ENCODE measurements at places on chromosomes 16 and 17.
A peak's percentile ranks its signal among the peaks of the same experiment; 100 is the strongest.

- no peak for DNase-seq
Measured at GRCh38 chr17:77280304-77281121, 139.7 kb downstream of the SEC14L1 start.

DNA sequence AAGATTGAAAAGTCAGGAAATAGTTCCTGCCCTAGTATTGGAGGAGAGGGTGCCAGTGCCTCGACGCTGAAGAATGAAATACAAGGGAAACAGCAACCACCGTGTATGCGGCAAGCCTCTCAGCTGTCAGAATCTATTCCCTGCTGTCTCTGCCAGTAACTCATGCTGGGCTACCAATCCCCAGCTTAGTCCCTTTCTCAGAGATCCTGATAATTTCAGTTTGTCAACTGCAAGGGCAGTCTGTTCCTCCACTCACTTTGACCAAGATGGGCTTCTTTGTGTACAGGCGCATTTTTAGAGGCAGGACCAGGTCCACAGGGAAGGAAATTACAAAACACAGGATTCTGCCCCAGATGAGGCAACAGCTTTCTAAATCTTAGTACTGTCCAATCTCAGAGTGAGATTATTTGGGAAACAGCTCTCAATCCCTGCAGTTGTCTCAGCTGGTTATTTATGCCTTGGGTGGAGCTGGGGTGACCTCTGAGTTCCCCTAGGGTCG, 1.3 kb downstream of the NQO1 start:
- DNase-seq: no peak

DNA sequence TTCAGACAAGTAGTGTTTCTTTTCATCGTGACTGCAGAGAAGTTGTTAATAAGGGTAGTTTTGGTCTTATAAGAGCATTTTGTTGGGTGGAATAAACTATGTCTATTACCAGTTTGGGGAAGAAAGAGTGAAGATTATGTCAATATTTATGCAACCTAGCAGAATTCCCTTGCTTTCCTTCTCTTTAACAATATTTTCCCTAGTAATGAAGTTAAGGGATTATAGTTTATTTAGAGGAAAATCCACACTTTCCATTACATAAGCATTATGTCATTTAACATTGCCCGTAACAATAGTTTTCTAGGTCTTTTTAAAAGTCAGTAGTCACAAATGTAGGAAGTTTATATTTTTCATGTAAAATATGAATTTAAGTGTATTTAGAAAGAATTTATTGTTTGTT, 2.5 kb upstream of the MAF start:
- no peak for DNase-seq

- no peak for DNase-seq
Measured at GRCh38 chr17:43979671-43980070, 24.8 kb upstream of the NAGS start.

DNA sequence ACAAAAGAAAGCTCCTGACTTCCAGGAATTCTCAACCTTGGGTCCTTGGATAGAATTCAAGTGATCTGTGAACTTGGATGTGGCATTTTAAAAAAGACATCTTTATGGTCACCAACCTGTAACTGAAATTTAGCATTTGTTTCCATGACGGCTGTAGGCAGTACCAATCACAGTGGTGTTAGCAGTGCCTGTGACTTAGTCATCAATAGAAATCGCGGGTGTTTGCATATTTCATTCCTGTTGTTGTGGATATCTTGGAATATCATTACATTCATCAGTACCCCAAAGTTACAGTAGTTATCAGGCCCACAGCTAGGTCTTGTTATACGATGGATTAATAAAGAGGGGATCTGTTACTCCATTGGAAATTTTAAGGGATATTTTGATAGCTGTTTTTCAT, 81.6 kb downstream of the CMIP start:
- DNase-seq: no peak

DNA sequence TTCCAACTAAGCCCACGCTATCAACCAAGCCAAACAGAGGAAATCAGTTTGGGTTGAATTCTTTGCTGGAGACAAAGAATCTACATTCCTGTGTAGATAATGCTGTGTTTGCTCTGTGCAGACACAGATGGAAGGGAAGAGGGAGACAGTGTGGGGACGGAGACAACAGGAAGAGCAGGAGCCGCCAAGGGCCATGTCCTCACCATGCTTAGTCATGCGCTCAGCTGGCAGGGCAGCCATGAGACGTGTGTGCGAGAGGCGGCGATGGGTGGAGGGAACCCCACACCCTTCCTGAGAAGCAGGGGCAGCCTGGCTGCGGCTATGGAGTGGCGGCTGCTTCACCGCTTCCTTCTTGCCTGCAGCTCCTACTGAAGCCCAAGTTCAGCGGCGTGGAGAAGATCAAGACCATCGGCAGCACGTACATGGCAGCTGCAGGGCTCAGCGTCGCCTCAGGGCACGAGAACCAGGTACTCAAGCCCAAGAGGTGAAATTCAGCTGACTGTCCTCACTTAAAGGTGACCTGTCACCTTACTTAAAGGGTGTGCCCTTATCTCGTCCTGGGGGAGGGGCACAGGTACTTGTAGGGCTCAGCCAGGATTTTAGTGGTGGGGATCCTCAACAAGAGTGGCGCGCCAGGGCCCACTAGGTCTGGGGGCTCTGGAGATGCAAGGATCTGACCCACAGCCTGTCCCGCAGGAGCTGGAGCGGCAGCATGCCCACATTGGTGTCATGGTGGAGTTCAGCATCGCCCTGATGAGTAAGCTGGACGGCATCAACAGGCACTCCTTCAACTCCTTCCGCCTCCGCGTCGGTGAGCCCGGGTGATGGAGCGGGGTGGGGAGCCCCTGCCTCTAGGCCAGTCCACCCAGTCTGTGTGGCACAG, 47.5 kb downstream of the ADCY7 start:
- DNase-seq: peak; percentile 69

DNA sequence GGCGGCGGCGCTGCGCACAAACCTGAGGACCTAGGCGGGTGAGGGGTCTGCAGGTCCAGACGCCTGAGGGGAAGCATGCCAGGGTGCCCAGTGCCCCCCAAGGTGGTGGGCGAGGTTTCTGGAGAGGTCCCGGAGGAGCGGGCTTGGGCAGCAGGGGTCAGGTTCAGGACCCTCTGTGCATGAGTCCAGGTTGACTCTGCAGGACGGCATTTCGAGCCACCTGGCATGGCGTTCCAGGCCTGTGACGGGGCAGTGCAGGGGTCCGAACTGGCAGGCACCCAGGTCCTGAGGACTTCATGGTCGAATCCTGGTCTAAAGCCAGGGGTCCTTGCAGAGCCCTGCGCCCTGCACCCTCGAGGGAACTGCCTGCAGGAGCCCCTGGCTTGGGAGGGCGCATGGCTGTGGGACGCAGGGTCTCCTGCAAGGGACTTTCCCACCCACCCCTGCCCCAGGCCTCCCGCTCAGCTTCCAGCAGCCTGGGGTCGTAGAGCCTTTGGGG, 3.5 kb downstream of the SLC16A3 start:
- DNase-seq: no peak

DNA sequence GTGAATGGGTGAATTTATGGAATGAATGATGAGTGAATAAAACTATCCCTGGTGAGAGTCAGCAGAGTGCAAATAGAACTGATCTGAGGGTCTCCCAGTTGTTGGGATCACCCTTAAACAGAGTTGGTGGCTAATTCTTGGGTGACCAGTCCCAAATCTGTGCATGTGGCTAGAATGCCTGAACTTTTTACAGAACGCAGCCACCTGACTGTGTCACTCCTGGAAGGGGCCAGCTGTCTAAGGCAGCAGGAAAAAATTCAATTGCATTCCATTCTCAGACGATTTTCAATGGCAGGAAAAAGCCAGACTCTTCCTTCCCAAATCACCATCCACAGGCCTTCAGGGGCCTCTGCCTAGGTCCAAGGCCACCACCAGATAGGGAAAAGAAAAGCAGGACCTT, 43.5 kb downstream of the BEAN1 start:
- peak; percentile 19 for DNase-seq

GRCh38 chr17:31404028-31404949, 12.8 kb downstream of the RAB11FIP4 start:
- DNase-seq: no peak

DNA sequence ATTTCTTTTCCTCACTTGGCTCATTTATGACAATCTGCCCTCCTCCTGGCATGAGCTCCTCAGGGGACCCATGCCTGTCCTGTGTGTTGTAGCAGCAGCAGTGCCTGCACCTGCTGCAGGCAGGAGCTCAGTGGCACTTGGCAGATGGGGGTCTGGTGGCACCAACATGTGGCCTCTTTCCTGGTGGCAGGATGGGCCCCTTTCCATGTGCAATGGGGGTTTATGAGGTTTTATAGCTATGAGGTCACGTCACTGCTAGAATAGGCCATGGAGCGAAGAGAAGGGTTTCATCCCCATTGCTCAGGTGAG, 7.0 kb downstream of the ADCY7 start:
- DNase-seq: no peak

- DNase-seq: no peak
Measured at GRCh38 chr16:71249399-71249798, 18.9 kb upstream of the HYDIN start.

GRCh38 chr16:85556456-85557082, 56.6 kb upstream of the GSE1 start:
- peak; percentile 85 for DNase-seq

GRCh38 chr17:38658741-38659345, 15.9 kb downstream of the EPOP start:
- no peak for DNase-seq

DNA sequence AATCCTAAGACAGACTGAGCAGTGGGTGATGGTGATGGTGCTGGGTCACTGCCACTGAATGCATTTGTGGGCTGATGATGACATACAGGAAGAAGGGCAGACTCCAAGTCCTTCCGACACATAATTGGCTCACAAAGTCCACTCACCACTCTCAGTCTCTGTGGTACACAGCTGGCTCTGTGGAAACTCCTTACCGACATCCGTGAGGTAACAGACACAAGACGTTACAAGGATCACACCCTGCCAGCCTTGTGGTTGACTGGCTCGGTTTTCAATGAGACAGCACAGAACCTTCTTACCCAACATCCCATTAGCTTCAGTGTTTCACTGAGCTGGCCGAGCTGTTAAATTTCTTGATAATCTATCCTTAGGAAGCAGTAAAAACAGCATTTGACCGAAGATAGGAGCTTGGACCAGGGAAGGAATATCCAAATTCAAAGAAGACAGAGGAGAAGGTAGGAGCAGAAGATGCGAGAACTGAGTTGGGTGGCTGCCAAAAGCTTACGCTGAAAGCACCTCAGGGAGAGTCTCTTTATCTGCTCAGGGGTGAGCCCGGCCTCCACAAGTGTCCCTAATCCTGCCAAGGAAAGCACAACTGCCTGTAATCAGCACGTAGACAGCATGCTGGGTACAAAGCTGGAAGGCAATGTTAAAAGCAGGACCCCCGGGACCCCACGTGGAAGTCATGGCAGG, 5.5 kb upstream of the MXRA7 start:
- peak; percentile 81 for DNase-seq

GRCh38 chr17:75642182-75642783, 9.0 kb downstream of the SMIM5 start:
- no peak for DNase-seq
